CD4-positive, alpha-beta T cell treated with Interleukin-15 for 4 hours (primary cell): ENCODE measurements at places on chromosomes 13 and 19.

GRCh38 chr13:65971541-65971940 lies 1258.6 kb downstream of the PCDH9 start:
- no peak for DNase-seq

DNA sequence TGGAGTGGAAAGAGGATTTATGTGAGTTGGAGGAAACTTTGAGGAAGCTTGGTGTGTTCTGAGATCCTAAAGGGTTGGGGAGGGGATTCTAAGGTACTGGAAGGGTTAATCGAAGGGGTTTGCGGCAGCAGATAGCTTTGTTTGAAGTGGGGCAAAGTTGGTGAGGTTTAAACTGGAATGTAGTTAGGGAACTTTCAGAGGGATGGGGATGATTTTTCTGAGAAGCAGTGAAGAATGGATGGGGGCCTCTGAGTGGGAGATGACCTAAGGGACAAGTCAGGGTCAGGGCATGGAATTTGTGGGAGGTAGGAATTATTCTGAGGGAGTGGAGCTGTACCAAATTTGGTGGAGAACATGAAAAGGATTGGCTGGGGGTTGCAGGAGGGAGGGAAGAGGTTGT lies 3.9 kb downstream of the SAE1 start:
- no peak for DNase-seq

GRCh38 chr13:76944456-76944855 lies 3.9 kb upstream of the ACOD1 start:
- no peak for DNase-seq

GRCh38 chr13:112781881-112782361 lies 92.1 kb downstream of the ATP11A start:
- no peak for DNase-seq

DNA sequence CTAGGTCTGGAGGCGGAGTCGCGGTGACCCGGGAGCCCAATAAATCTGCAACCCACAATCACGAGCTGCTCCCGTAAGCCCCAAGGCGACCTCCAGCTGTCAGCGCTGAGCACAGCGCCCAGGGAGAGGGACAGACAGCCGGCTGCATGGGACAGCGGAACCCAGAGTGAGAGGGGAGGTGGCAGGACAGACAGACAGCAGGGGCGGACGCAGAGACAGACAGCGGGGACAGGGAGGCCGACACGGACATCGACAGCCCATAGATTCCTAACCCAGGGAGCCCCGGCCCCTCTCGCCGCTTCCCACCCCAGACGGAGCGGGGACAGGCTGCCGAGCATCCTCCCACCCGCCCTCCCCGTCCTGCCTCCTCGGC lies at the start of gene SLC5A5:
SLC5A5 (plus strand) TSS at position 68 of the 373 bp plus-strand sequence. CDS start 375 bp downstream, outside the sequence.
- DNase-seq = no peak
